ENCODE measurements at places on chromosomes 2 and 18. TPM values are rescaled to one million over a fixed set of nuclear protein-coding genes. Genes with fewer than 3 reads are reported as not detected.

HES6 gene
- 11.4 TPM for total RNA-seq

TMEM200C gene
- 1.5 TPM for total RNA-seq

PXDN gene
- 153 TPM for total RNA-seq

CDK15 gene
- total RNA-seq: 18.3 TPM

ABCB11 gene
- total RNA-seq: not detected

PCARE gene
- not detected for total RNA-seq

KCNS3 gene
- total RNA-seq: 2.7 TPM

LYPD6B gene
- not detected for total RNA-seq

VIL1 gene
- not detected for total RNA-seq

EN1 gene
- 0.17 TPM for total RNA-seq

PRSS56 gene
- not detected for total RNA-seq

WDCP gene
- total RNA-seq: 8.2 TPM

PJVK gene
- 0.84 TPM for total RNA-seq

ERFE gene
- total RNA-seq: 4.2 TPM

ANKAR gene
- total RNA-seq: 0.67 TPM

THSD7B gene
- not detected for total RNA-seq

FTCDNL1 gene
- 0.30 TPM for total RNA-seq

RFX8 gene
- 4.2 TPM for total RNA-seq

FOXD4L1 gene
- not detected for total RNA-seq

NETO1 gene
- 0.74 TPM for total RNA-seq

DIPK1C gene
- total RNA-seq: not detected

TDRD15 gene
- not detected for total RNA-seq

RBM43 gene
- total RNA-seq: 4.2 TPM

CCDC150 gene
- 1.6 TPM for total RNA-seq

FAM237A gene
- total RNA-seq: not detected

SFXN5 gene
- total RNA-seq: 6.9 TPM

HOXD3 gene
- total RNA-seq: not detected

SOCS6 gene
- 14.1 TPM for total RNA-seq

PSMA8 gene
- not detected for total RNA-seq

LYPD1 gene
- 0.34 TPM for total RNA-seq

PMAIP1 gene
- 33.0 TPM for total RNA-seq

TLX2 gene
- 0.34 TPM for total RNA-seq

ADD2 gene
- total RNA-seq: under 0.01 TPM

SLC9A4 gene
- not detected for total RNA-seq

CENPA gene
- 23.4 TPM for total RNA-seq

IKZF2 gene
- 5.9 TPM for total RNA-seq

GALNT13 gene
- 0.15 TPM for total RNA-seq

Measured in bronchus fibroblast of lung (primary cell).